GM13976 (cell line): ENCODE measurements at places on chromosomes 6 and 20.

DNA sequence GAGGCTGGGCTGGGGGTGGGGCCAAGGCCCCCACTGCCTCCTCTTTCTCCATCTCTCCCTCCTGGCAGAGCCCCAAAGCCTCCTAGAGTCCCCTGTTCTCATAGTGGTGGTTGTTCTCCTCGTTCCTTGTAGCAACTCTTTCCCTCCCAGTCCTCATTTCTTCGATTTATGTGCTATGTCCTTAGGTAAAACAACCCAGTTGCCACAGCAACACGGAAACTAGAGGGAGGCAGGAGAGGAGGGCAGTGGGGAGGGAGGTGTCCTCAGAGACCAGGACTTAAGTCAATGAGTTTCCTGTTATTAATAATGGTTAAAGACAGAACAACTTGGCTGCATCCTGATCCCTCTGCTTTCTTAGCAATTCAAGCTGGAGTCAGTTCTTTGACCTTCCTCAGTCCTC, 161.0 kb downstream of the INSM1 start:
- DNase-seq: no peak

DNA sequence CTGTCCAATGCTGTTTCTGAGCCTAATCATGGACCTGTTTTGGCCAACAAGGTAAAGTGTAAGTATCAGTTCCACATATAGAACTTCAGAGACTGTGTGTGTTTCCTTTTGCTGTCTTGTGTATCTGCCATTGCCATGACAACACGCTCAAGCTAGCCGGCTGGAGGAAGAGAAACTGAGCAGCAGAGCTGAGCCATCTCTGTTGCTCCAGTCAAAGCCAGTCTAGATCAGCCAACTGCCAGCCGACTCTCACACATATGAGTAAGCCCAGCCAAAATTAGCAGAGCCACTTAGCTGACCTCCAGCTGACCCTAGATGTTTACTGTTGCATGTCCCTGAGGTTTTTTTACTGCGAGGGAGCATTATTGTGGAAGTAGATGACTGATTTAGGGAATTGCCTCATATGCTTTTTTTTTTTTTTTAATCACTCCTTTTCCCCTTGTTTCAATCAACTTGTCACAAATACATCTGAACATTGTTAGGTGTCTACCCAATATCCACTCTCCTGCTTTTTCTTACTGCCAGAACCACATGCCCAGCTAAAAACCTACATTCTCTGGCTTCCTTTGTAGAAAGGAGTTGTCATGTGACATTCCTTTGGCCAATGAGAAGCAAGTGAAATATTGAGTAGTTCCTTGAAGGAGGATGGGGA, 304.3 kb upstream of the SUPT3H start:
- DNase-seq: peak; percentile 79

DNA sequence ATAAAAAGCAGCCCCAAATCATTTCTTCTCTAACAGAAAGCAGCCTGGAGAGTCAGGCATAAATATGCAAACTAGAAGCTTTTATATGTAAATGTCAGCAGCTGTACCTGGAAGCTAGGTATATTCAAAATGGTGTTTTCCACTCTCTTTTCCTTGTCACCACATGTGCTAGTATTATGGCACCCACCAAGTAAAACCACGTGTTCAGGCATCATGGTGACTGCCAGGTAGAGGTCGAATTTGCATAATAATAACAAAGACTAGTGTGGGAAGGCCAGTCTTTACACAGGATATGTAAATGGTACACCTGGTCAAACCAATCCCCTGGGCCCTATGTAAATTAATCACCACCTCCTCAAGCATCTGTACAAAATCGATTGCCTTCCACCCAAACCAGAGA, 124.0 kb downstream of the MMUT start:
- DNase-seq: no peak

DNA sequence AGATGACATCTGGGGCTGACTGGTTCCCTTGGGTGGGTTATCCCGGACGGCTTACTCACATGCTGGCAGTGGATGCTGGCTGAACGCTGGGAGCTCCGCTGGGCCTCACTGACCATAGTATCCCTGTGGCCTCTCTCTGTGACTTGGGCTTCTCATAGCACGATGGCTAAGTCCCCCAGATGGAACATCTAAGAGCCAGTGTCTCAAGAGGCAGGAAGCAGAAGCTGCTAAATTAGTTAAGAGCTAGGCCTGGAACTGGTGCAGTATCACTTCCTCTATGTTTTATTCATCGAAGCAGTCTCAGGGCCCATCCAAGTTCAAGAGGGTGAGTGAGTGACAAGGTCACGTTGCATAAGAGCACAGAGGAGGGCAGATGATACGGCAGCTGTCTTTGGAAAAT, 116.5 kb upstream of the LAMP5 start:
- DNase-seq: peak; percentile 11
